Caki2 (cell line): ENCODE measurements at places on chromosomes 11 and 22.

- DNase-seq, result no peak
These were observed 251 bp downstream of the SHISA8 start for GRCh38 chr22:41914611-41915034.

GRCh38 chr11:127950162-127950561, 637.2 kb downstream of the ETS1 start:
- no peak for DNase-seq

DNA sequence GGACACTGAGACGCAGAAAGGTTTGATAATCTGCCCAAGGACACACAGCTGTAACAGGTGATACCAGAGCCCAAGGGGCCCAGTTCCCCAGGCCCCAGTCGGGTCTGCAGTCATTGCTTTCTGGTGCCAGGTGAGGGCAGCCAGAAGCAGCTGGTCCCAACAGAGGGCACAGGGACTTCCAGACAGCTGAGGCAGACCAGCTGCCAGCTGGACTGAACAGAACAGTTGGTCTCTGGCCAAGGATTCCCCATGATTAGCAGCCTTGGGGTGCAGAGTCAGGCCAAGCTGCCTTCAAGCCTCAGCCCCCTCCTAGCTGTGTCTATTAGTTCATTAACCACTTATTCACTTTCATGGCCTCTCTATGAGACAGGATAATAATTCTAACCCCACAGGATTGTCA, 105.6 kb downstream of the RRAS2 start:
- DNase-seq, result no peak

DNA sequence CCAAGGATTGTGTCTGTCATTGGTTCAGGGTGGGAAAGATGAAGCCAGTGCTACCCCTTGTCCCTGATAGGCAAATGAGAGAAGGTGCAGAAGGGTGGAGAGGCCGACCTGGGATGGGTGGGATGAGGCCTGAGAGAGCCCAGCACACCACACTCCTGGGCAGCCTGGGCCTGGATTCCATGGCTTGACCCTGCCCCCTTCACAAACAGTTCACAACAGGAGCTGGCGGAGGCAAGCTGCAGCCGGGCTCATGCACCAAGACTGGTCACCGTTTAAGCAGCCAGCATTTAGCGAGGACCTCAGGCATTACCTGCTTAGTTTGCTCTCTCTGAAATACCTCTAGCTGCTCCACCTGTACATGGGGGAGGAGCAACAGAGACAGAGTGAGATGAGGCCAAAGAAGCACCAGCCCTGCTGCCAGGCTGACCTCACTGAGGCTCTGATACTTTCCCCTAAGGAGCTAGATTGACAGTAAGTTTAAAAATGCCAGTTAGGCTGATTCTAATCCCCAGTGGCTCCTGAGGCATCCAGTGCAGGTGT, 13.5 kb downstream of the IL18BP start:
- no peak for DNase-seq

DNA sequence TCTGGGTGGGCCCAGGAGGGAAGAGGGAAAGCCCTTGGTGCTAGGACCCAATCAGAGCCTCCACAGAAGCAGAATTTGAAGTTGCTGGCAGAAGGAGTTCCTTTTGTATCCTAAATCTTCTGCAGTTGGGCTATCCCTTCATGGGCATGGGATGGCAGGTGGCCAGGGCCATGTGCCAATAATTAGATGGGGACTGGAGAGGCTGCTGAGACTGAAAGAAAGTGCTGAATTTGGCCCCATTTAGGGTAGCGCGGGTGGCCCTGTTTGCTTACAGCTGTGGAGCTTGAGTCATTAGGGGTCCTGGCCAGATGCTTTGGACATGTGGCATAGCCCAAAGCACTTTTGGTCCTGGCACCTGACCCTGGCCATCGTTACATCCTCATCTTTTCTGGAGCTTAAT, 27.1 kb downstream of the PARVA start:
- no peak for DNase-seq

DNA sequence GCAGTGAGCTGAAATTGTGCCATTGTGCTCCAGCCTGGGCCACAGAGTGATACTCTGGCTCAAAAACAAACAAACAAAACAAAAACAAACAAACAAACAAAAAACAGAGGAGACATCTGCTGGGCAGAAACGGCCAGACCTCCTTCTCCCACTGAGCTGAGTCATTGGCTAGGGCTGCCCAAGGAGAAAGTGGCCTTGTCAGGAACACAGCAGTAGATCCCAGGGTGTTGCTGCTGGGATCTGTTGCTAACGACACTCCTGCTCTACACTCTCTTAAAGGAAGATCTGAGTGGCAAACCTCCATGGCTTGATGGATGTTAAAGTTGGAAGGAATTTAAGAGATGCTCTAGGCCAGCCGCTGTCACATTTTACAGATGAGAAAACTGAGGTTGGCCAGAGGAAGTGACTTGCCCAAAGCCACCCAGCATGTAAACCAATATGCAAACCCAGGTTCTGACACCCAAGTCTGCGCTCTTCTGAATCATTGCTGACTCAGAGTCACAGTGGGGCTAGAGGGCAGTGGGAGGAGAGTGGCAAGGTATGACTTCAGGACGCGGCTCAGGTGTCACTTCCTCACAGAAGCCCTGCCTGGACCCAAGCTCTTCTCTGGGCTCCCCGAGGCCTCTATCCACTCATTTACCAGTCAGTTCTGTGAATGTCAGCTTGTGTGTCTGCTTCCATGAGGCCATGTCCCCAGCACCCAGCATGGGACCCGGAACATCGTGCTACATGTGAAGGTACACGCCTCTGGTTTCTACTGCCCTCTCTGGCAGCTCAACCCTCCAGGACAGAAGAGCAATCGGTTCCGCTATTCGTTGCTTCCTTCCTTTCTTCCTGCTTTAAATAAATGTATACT, 11.3 kb upstream of the GDPD5 start:
- DNase-seq, result peak; percentile 18
